ENCODE measurements at places on chromosomes 2 and 18.

- no peak for DNase-seq
These were observed 77.6 kb downstream of the AFF3 start for GRCh38 chr2:100064592-100065428.

DNA sequence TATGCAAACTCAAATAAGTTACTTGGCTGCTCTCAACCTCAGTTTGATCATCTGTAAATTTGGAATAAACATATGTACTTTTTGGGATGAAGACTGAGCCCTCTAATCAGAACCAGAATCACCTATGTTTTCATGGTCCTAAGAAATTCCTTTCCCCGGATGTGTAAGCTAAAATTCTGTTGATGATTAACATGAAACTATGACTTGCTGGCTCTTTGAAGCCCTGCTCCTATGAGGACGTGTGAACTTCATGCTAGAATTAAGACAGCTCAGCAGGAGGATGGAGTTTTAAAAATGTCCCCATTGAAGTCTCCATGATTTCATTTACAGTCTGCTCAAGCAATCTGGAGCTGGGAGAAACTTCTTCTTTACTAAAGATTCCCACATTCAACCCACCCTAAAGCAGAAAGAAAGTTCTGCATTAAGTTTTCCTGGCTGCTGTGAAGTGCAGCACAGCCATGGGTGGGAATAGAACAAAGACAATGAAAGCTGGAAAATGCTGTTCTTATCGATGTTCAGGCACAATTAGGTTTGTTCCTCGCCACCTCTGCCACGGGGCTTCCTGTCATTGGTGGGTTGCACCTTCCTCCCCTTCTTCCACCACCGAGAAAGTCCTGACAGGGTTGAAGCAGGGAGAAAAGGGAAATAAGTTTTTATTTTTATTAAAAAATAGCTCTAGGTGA is 50.9 kb downstream of the ADCYAP1 start:
- no peak for DNase-seq

DNA sequence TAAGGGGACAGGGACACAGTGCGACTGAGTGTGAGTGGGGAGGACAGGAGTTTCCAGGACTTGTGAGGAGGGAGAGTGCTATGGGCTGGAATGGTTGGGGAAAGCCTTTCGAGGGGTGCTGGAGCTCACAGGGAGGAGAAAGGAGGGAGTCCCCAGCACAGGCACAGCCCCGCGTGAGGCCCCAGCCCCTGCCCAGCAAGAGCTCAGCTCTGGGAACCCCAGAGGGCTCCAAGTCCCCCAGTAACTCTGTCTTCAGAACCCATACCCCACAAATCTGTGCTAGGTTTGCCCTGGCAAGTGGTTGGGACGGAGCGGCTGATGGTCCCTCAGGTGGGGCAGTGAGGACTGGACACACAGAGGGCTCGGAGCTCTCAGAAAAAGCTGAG is 75.4 kb downstream of the SFXN5 start:
- DNase-seq, result no peak

GRCh38 chr2:168097431-168097830 is 150.0 kb downstream of the STK39 start:
- DNase-seq, result no peak

GRCh38 chr2:126678269-126679065 is 22.5 kb downstream of the GYPC start:
- no peak for DNase-seq

DNA sequence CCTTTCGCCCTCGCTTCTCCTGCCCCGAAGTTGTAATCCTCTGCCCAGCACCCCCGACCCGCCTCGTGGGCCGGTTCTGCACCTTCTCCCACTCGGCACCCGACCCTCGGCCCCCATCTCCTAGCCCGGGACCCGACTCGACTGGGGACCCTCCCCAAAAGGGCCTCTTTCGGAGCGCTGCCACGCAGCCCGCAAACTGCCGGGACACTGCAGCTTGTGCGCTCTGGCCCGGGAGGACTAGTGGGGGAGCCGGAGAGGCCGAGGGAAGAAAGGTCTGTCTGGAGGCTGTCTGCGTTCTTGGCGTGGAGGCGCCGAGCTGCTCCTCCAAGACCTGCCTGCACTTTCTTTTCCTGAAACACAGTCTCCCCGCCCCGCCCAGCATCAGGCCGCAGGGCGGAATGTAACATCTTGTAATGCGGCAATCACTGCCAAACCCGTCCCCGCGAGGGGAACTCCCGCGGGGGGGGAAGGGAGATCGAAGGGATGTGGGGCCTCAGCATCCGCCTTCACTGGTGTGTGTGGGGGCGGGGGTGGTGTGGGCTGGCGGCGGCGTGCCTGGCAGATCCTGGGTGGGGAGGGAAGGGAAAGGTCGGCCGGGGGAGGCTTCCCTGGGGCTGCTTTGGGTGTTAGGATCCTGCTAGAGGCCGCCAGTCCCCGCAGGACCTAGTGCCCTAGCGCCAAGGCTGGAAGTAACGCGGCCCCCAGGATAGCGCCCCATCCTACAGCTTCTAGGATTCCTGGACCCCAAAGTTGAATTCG is 7.4 kb downstream of the DLX2 start:
- DNase-seq, result peak; percentile 98

DNA sequence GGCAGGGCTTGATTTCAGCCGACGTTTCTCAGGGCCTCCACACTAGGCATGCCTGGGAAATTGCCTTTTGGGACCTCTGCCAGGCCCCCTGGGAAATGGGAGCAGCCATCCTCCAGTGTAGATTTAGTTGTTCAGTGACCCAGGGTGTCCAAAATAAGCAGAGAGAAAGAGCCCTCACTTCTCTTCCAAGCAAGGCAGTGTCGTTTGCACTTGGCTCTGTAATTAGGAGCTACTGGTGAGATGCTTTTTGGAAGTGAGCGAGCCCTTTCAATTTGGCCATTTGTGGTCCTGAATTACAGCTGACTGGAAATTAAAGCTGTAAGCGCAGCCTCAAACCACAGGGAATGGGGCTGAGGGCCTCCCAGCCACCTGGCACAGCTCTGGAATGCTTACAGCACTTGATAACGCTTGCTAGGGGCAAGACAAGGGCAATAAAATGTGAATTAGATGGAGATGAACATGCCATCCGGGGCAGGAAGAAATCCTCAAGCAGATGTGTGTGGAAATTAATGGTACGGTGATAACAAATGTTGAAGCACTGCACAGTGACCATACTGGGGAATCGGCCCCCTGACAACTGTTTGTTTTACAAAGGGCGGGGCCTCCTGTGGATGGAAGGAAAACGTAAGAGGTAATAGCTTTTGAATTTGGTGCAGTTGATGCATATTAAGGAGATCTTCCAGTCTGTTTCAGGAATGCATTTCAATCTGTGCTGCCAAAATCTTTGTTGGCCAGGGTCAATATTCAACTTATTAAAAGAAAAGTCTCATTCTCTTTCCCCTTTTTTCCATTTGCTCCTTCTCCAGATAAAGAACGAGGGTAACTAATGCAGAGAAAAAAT is 173.1 kb downstream of the UXS1 start:
- peak; percentile 69 for DNase-seq

DNA sequence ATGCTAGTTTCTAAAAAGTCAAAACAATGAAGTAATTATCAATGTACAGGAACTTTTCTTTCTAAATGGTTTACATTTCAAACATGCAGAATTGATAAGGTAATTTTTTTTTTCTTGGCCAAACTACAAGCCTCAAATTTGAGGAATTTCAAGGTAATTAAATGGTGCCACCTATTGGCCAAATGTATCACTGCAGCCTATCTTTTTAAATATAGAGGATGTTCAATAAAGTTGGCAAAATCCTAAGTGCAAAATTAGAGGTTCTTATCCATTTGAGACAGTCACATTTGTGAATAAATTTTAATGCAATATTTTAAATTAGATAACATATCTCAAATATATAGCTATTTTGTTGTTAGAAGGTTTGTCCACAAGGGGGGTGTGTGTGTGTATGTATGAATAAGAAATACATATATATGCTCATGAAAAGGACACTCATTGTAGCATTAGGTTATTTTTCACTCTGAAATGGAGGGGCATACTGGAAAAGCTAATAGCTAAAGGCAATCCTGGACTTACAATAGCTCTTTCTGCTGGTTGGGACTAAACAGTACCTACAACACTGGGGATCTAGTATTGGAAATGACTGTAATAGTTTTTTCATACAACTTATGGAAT is 26.2 kb downstream of the MMADHC start:
- DNase-seq, result no peak

- DNase-seq, result no peak
These were observed 19.3 kb upstream of the MGAT5 start for GRCh38 chr2:134234535-134234934.

DNA sequence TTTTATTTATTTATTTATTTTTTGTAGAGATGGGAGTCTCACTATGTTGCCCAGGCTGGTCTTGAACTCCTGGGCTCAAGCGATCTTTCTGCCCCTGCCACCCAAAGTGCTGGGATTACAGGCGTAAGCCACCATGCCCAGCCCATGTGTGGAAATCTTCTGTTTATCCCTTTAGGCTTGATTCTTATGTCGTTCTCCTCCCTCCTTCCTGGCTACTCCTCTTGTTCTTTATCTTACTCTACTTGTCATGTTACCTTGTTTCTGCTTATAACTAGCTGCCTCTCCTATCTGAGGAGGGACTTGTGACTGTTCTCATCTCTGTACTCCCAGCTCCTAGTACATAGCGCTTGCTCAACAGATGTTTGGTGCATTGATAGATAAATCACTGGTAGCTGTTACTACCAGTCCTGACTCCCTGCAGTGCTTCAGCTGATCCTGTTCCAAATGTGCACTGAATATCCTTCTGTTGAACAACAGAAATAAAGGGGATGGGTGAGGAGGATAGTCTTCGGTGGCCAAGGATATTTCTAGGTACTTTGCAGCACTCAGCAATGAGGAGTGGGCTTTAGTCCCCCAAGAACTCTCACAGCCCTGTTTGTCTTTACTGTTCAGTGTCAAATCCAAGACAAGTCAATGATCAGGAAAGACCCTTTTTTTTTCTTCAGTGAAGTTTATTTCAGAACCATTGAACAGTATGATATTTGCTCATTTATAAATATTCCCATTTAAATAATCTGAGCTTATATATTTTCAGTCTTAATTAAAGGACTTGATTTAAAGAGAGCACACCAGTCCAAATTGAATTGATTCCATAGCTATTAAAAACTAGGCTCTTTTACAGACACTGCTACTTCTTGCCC is 7.2 kb downstream of the IL1B start:
- no peak for DNase-seq

DNA sequence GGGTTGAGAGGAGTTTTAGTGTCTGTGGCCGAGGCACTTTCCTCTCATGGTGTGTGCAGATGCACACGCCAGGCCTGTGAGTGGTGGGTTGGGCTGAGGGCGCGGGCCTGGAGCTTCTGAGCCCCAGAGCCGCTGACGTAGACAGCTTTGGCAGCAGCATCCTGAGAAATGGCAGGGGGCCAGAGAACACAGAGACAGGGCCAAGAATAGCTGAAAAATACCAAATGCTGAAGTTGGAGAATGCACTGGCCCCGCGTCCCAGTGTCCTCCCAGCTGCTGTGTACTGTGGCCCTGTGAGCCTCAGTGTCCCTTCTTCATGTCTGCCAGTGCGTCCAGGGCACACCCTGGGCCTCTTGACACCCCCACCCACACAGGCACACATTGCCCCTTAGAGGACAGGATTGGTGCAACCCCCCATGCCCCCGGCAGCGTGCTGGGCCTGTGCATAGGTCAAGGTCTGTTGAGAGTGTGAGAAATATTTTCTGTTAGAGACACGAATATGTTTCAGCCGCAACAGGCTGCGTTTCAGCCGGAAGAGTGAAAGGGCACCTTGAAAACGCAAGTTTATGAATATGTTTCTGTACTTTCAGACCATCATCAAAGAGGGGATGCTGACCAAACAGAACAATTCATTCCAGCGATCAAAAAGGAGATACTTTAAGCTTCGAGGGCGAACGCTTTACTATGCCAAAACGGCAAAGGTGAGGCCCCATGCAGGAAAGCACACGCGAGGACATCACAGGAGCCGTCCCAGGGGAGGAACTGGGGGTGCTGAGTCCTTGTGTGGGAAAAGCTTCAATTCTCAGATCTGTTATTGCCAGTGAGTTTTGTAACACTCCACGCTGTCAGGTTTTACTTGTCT is 33.6 kb downstream of the DGKD start:
- peak; percentile 67 for DNase-seq

- no peak for DNase-seq
These were observed 50.4 kb upstream of the XPO1 start for GRCh38 chr2:61588566-61588965.

DNA sequence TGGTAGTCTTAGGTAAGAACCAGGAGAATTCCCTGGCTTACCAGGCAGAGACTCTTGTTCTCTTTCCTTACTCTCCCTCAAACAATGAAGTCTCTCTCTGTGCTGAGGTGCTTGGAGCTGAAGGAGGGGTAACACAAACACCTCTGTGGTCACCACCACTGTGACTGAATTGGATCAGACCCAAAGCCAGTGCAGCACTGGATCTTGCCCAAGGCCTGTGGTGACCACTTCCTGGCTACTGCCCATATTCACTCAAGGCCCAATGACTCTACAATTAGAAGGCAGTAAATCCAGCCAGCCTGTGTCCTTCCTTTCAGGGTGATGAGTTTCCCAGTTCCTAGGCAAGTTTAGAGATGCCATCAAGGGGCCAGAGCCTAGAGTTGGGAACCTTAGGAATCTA is 706.8 kb downstream of the SLC4A3 start:
- no peak for DNase-seq

DNA sequence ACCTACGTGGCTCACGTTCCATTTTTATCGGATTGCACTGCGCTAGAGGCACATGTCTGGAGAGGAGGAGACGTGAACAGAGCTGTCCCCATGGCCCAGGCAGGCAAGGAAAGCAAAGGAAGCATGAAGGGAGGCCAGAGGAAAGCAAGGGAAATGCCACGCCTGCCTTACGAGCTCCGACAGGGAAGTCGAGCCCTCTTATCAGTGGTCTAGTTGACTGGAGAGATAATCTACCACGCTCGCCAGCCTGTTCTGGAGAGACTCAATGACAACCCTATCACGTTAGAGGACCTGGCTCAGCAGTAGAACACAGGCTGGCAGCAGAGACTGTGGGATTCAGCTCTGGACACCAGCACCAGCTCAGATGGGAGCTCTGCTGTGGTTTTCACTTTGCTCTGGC is 202.6 kb upstream of the ID2 start:
- no peak for DNase-seq

DNA sequence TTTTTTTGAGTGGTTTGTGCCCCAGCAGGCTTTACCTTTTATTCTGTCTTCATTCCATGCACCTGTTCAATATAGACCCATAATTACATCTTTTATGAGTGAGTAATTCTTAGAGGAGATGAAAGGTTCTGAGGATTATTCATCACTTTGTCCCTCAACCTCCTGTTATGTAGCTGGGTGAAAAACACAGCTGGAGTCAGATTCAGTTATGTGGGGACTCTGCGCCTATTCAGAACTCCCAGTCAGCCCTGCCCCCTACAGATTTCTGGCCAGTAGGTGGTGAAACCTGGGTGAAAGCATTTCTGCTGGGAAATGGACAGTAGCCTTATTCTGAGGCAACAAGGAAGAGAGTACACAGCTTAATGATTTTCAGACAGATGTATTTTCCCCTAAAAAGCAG is 107.8 kb downstream of the MGAT5 start:
- DNase-seq, result no peak

DNA sequence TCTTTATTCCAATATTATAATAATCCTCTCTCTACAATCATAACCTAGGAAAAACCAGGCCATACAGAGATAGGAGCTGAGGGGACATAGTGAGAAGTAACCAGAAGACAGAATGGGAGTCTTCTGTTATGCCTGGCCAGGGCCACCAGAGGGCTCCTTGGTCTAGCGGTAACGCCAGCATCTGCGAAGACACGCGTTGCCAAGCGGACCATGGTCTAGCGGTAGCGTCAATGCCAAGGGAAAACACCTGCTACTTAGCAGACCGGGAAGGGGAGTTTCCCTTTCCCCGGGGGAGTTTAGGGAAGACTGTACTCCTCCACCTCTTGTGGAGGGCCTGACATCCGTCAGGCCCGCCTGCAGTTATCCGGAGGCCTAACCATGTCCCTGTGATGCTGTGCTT is 36.6 kb downstream of the ARL6IP6 start:
- DNase-seq, result no peak
